Articular chondrocyte of knee joint (primary cell): ENCODE measurements at places on chromosomes 3 and 15. TPM values are rescaled to one million over a fixed set of nuclear protein-coding genes. Genes with fewer than 3 reads are reported as not detected.

Gene FGF7
- total RNA-seq: 180 and 233 TPM in 2 replicates

Gene GOLGA8S
- total RNA-seq: 0.13 and 0.22 TPM in 2 replicates

Gene ROPN1
- 0.22 TPM in 1 of 2 replicates, not detected in the other for total RNA-seq

Gene UBE2E2
- 37.8 and 67.2 TPM in 2 replicates for total RNA-seq

Gene ADPRH
- total RNA-seq: 3.5 and 6.2 TPM in 2 replicates

Gene WDR93
- 0.26 and 0.32 TPM in 2 replicates for total RNA-seq
